Activated naive CD4-positive, alpha-beta T cell treated with anti-CD3 and anti-CD28 coated beads, Interleukin-2, amount 50 U/mL, for 72 hours (primary cell): ENCODE measurements at places on chromosomes 1 and 21.
A peak's percentile ranks its signal among the peaks of the same experiment; 100 is the strongest.

DNA sequence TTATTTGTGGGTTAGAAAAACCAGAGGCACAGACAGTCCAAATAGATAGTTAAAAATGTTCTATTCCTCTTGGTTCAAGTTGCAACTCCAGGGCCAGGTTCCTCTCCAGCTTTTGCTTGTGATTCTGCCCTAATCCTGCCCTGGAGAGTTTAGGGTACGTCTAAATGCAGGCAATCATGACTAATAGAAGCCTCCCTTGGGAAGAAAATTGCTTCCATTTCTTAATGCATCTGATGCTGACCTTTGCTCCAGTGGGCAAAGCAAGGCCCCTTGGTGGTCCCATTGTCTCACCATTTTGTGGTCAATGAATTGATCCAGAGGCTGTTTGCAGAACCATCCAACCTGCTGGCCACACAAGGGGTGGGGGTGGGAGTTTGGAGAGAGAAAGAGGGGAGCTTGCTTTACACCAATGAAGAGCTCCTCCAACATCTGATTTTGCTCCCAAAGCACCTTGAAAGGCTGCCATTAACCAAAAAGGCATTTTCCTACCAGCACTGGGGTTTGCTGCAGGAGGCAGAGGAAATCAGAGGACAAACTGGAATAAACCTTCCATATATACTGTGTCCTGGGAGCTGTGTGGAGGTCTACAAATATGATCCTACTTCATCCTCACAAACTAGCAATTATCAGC is 31.3 kb downstream of the C8B start:
- DNase-seq: no peak

GRCh38 chr1:69648486-69648885 is 80.8 kb downstream of the LRRC7 start:
- DNase-seq: no peak

DNA sequence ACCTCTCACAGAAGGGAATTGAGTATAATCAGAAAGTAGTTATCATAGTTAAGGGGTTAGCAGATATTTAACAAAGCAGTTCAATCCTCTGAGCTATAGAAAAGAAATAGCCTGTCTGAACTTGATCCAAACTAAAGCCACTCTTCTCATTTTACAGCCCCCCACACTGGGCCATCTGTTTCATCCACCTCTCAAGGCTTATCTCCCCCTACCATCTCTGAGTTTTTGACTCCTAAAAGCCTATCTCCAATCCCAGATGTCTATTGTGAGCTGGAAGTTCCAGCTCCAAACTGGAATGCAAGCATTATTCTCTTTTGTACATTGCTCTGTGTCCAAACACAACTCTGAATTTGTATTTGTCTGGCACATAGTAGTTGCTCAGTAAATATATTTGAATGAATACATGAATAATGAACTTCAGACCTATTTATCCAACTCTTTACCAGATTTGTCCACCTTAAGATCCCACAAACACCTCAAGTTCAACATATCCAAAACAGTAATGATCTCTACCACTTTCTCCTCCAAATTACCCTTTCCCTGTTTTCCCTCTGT is 98.1 kb downstream of the PLPP3 start:
- no peak for DNase-seq

DNA sequence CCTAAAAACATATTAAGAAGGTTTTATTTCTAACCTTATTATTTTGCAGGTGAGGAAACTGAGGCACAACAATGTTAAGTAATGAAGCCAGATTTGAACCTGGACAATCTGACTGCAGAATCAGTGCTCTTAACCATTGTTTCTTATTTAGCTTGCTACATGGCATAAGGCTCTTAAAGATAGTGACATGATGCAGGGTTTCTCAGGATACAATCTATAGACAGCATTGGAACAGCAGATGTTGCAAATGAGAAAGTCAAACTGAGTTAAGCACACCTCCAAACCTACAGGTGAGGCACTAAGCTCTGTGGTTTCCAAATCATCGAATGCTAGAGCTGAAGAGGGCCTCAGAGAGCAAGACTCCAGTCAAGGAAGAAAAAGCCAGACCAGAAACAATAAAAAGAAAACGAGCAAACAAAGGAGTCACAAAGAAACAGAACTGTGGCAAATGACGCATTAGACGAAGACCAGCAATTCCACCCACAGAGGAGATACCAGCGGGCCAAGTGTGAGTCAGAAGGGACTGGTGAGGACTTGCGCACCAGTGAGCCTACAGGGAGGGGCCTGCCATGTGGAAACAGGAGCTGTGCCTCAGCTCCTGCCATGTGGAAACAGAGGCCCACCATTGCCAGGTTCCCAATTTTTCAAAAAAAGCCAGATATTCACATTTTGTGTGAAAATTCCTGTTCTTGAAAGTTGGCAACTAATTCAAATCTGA is 14.4 kb downstream of the CD58 start:
- DNase-seq: peak; percentile 83

DNA sequence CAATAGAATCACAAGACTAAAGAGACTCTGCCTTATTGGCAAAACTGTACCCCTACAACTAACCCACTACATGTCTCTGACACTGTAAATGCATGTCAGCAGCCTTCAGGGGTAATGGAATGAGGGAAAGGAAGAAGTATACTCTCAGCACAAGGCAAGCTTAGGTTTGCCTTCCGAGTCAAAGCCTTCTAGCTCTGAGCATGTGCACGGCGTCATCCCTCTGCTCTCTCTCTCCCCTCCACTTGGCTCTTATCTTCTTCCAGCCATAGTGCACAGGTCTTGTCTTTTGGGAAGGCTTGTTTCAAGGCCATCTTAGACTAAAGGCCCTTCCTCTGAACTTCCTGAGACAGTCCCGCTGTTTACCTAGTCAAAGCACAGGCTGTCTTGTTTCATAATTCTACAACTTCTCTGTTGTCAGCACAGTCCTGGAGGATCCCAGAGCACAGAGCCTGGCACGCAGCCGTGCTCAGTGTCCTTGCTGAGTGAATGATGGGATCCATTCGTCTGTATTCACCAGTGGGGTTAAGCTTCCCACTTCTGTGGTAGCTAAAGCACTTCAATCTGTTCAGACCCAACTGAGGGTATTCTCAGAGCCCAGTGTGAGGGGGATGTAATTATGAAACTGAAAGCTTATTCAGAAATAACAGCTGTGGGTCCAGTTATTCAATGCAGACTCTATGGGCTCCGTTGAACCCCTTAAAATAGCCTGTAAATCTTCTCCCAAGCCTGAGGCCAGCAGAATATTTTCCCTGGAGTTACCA is 166.5 kb upstream of the PLD5 start:
- no peak for DNase-seq

DNA sequence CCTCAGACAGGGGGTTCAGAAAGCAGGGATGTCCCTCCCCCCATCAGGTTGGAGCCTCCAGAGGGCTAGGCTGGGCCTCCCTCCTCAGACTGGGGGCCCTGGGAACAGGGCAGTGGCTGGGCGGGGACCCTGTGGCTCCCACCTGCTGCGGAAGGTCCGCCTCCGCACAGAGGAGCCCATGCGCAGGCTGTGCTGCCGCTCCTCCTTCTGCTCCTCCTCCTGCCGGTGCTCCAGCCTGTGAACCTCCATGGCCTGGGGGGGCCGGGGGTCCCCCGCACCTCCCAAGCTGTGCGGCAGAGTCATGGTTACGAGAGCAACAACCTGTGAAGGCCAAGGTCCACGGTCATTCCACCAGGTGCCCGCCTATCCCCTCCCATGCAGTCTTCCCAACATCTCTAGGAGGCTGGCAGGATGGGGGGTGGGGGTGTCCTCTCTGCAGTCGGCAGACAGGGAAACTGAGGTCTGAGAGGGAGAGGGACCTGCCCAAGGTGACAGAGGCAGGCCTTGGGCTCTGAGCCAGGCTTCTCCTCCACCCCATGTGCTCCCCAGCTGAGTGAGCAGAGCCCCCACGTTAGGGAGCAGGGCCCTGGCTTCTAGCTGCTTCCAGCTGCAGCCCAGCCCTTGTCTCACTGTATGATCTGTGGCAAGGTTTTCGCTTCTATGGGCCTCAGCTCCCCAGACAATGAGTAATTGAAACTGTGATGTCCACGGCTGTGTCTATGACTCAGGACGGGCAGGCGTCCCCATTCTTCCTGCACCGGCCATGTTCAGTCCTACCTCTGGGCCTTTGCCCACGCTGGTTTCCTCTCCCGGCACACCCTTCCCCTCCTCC is 3.4 kb downstream of the MYOM3 start:
- no peak for DNase-seq

- DNase-seq: no peak
These were observed 10.4 kb downstream of the PTGFR start for GRCh38 chr1:78501203-78501602.

- DNase-seq: no peak
These were observed 73.3 kb downstream of the HSF2BP start for GRCh38 chr21:43585924-43586413.

DNA sequence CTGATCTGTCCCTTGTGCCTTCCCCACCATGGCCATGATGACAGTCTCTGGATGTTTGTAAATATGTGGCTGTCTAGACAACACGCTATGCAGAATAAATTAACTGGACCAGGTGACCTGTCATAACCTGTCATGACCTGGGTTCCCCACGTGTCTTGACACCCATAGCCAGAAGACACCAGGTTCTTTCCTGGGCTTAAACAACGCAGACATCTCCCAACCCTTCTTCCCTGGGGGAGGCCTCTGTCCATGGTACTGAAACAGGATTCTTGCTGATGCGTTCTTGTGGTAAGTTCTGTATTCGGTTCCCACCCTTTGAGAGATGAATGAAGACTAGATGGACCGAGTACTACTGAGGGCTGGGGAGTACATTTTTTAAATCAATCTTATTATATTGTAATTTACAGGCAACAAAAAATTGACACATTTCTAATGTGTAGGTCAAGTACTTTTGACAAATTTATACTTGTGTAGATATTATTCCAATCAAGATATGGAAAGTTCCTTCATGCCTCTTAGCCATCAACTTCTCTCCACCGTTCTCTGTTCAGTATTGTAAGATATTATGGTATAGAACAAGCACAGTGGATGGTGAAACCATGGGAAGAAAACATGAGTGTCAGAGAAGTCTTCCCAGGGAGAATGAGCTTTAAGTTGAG is 738.8 kb downstream of the PTPRU start:
- DNase-seq: peak; percentile 14

GRCh38 chr1:50027794-50028193 is 4.0 kb upstream of the AGBL4 start:
- no peak for DNase-seq

- DNase-seq: no peak
These were observed 24.2 kb downstream of the PCSK9 start for GRCh38 chr1:55063577-55063942.

GRCh38 chr1:172642970-172643369 is 15.9 kb upstream of the FASLG start:
- no peak for DNase-seq

- DNase-seq: no peak
These were observed 283.3 kb downstream of the DUSP10 start for GRCh38 chr1:221458447-221459156.

DNA sequence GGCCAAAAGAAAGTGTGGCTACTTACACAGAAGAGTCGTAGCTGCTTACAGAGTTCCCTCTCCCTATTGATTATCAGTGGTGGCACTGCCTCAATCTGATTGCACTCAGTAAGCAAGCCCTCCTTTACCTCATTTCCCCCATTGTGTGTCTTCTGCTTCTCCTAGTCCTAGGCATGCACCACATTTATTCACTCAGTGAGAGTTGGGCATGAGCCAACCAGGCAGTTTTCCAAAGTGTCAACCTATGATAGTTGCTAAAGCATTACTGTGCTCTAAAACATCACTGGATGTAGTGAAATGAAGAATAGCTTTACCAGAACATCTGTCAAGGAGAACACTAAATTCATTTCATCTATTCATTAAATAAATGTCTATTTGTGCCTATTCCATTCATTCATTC is 19.3 kb downstream of the GJA5 start:
- no peak for DNase-seq

- DNase-seq: no peak
These were observed 3.4 kb upstream of the LAMB3 start for GRCh38 chr1:209655411-209656231.

DNA sequence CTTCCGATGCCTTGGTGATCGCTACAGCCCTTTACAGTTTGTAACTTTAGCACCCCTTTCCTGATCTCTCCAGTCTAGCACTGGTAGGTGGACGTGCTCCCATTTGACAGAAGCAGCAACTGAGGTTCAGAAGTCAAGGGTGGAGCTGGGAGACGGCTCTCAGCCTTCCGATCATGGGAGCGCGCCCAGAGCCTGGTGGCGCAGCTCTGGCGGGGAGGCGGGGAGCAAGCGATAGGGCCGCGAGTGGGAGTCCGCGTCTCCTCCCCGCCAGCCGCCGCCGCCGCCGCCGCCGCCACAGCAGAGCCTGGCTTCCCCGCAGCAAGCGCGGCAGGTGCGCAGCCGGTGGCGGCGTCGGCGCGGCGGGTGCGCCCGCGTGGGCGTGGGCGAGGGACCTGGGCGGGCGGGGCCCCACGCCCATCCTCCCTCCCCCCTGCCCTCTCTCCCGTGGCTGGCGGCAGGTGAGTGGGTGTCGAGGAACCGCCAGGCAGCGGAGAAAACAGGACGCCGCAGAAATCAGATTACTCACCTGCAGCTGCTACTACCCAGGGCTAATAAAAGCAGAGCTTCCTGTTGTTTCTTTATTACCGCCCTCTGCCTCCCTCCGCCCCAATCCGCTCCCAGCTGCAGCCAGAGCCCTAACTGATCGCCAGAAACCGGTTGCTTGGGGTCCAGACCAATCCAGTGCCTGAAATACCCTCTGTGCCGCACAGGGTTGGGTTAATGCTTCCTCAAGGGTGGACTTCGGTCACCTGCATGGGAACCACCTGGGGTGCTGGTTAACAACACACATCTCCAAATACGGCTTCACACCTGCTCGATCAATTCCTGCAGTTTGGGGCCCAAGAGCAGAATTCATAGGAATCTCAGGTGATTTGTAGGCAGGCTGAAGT is 60.2 kb upstream of the ID3 start:
- DNase-seq: peak; percentile 75

DNA sequence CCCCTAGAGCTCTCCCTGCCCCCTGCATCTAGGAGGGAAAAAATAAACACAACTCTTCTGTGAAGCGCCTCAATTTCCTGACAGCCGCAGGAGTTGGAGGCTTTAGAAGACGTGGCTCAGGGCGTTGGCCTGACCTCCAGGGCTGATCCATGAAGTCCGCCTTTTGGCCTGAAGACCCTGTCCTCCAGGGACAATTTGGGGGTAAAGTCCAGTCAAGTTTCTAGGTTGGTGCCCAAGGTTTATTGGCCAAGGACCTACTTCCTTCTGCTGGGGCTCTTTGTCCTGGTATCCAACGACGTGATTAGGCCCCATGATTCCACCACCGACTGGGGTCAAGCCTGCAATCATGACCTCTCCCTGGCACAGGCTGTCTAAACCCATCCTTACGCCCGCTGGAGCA is 54.9 kb downstream of the PTPRF start:
- no peak for DNase-seq

GRCh38 chr1:247415423-247416361 is at the start of gene NLRP3:
NLRP3 (plus strand) TSS chr1:247416173; CDS start chr1:247418801, 2,628 bp downstream.
- DNase-seq: no peak

- no peak for DNase-seq
These were observed 44.3 kb upstream of the ERRFI1 start for GRCh38 chr1:8070381-8070811.

DNA sequence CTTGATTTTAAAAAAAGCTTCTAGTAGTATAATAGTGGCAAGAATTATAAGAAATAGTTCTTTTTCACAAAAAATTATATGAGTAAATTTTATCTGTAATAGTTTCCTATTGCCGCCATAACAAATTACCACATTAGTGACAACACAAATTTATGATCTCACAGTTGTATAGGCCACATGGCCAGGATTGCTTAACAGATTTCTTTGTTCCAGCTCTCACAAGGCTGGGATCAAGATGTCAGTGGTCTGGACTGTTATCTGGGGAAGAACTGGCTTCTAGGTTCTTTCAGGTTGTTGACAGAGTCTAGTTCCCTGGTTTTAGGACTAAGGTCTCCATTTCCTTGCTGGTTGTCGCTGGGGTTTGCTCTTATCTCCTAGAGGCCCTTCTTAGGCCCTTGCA is 236.4 kb downstream of the USP25 start:
- no peak for DNase-seq

GRCh38 chr21:43345746-43346409 is 81.1 kb downstream of the SIK1 start:
- peak; percentile 33 for DNase-seq
